Natural killer cell treated with Interleukin-12 subunit alpha and Interleukin-12 subunit beta and Interleukin-15 and Interleukin-18, amount 100 ng/mL, for 72 hours (primary cell): ENCODE measurements at places on chromosomes 2 and 18. TPM values are rescaled to one million over a fixed set of nuclear protein-coding genes. Genes with fewer than 3 reads are reported as not detected.

The AOX1 gene
- total RNA-seq = 0.17 TPM

The BMP10 gene
- total RNA-seq = not detected

The RGPD4 gene
- total RNA-seq = not detected

The QPCT gene
- total RNA-seq = 1.5 TPM

The BOLL gene
- total RNA-seq = not detected

The ARHGAP28 gene
- not detected for total RNA-seq

The LINC00305 gene
- total RNA-seq = not detected

The ST6GAL2 gene
- not detected for total RNA-seq

The TMEM131 gene
- 44.6 TPM for total RNA-seq

The ERICH2 gene
- total RNA-seq = not detected

The PPIG gene
- 42.8 TPM for total RNA-seq

The IL1R1 gene
- total RNA-seq = 0.86 TPM

The SCN2A gene
- not detected for total RNA-seq

The SGPP2 gene
- 0.12 TPM for total RNA-seq

The G6PC2 gene
- total RNA-seq = not detected

The ASXL3 gene
- not detected for total RNA-seq

The WIPF1 gene
- total RNA-seq = 284 TPM

The LIPG gene
- not detected for total RNA-seq

The CYP27A1 gene
- 0.24 TPM for total RNA-seq

The RFTN2 gene
- not detected for total RNA-seq

The MARS2 gene
- 31.4 TPM for total RNA-seq

The DIPK1C gene
- not detected for total RNA-seq

The GPR45 gene
- not detected for total RNA-seq

The WDSUB1 gene
- 5.4 TPM for total RNA-seq

The HOXD3 gene
- total RNA-seq = not detected

The HOXD12 gene
- not detected for total RNA-seq

The VIL1 gene
- total RNA-seq = not detected
